ENCODE measurements at places on chromosomes 4 and X.

- no peak for DNase-seq
Observed at GRCh38 chr4:183333202-183333601, 11.0 kb upstream of the CLDN24 start.

- DNase-seq, result no peak
Observed at GRCh38 chr4:52714597-52715254, 36.5 kb downstream of the ERVMER34-1 start.

GRCh38 chr4:113328514-113328913, 279.1 kb downstream of the ANK2 start:
- no peak for DNase-seq

DNA sequence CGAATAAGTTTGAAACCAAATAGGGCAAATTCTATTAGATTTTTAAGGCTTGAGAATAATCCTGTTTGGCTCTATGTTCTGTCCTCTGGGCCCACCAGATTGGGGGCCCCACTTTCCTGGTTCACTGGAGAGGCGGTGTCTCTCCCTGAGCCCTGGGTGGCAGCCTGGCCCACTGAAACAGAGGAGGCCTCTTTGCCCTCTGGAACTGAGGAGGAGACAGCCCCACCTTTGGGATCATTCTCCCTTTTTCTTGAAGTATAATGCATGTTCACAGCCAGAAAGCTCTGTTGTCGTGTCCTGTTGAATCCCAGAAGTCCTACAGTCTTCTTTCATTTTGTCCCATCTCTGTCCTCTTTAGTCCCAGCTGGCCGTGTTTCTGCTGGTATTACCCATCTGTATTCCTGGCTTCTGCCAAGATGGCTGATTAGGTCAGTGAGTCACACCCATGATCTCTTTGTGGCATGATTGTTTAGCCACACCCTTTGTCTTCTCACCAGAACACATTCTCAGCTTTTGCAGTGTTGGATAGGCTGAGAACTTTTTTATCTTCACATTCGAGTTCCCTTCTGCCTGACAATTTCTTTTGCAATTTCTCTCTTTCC, 8.1 kb upstream of the TBC1D25 start:
- no peak for DNase-seq

- no peak for DNase-seq
Observed at GRCh38 chr4:5370286-5370685, 319.0 kb downstream of the STK32B start.

DNA sequence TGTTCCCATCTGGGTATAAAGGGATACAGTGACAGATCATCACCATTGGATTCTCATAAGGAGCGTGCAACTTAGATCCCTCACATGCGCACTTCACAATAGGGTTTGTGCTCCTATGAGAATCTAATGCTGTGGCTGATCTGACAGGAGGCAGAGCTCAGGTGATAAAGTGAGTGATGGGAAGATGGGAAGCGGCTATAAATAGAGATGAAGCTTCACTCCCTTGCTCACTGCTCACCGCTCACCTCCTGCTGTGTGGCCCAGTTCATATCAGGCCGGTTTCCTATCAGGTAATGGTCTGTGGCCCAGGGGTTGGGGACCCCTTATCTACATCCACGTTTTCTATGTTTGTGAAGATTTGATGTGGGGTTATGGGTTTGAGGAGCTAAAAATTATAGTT, 43.7 kb downstream of the FAT4 start:
- no peak for DNase-seq

Data from right hindlimb (tissue), 1 donor.